ENCODE measurements at places on chromosomes 2 and 18. TPM values are rescaled to one million over a fixed set of nuclear protein-coding genes. Genes with fewer than 3 reads are reported as not detected.

GRCh38 chr2:71456617-71457016 is 3.3 kb downstream of the DYSF start:
- no peak for DNase-seq

GRCh38 chr2:159153063-159153462 is 133.4 kb downstream of the WDSUB1 start:
- no peak for DNase-seq

DNA sequence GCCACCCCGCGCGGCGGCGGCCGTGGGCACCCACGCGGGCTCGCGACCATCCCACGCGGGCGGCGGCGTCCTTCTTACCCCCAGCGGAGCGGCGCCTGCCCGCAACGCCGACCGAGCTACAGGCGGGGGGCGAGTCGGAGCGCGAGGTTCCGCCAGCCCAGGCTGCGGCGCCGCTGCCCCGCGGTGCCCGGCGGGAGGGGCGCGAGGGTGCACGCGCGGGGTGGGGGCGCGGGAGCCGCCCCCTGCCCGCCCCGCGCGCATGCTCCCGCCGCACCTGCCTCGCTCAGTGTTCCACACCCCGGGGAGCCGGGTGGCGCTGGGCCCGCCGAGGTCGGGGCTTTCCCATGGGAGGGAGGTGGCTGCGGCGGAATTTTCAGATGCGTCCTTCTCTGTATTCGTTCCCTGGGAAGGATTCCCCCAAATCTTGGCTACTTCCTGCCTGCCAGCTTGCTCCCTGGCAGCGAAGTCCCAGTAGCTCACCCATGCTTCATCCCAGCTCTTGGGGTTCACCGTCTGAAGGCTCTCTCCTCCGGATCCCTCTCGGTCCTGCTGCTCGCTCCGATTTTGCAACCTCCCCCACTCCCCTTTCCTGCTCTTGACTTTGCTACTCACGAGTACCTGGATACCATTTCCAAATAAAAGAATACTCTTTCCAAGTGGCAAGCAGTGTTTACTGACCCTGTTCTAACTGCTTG is at the start of gene L3MBTL4:
Gene L3MBTL4, minus strand, starts transcription at position 189 of the 695 bp plus-strand sequence. CDS start 103,286 bp downstream, outside the sequence.
- DNase-seq = peak; percentile 70

- DNase-seq = no peak
Measured at GRCh38 chr2:141555876-141556470, 574.8 kb downstream of the LRP1B start.

DNA sequence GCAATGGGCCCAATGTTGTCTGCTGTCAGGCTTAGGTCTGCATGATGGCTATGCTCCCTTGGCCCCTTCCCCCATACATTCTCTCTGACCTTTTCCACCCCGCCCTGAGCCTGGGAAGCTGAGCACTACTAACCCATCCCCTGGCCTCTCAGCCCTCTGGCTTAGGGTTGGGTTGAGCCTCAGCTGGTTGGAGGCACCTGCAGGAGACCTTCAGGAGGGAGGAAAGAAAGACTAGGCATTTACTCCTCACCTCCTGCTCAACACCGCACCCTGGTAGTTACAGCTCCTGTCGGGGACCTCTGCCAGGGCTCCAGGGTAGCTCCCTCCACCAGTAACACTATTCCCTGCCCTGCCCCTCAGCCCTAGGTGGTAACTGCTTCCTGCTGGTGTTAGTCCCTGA is 80.5 kb downstream of the GALNT14 start:
- no peak for DNase-seq

GRCh38 chr2:8436585-8436984 is 245.3 kb upstream of the ID2 start:
- DNase-seq = no peak

The SERPINB13 gene
- total RNA-seq = not detected

The NEU4 gene
- total RNA-seq = not detected

The CGREF1 gene
- 2.2 TPM for total RNA-seq

The LTBP1 gene
- 80.3 TPM for total RNA-seq

The ALPP gene
- total RNA-seq = not detected

The PTRHD1 gene
- 37.1 TPM for total RNA-seq

The HJURP gene
- 0.44 TPM for total RNA-seq

The FBXO15 gene
- not detected for total RNA-seq

Measured in heart left ventricle (tissue), 16 donors.